Fibroblast of skin of right biceps (primary cell): ENCODE measurements at places on chromosomes 13 and 19.
A peak's percentile ranks its signal among the peaks of the same experiment; 100 is the strongest.

GRCh38 chr13:46796129-46796514 lies 839 bp downstream of the ESD start:
- no peak for DNase-seq

- no peak for DNase-seq
Measured at GRCh38 chr19:40802300-40803169, 3.5 kb downstream of the EGLN2 start.

GRCh38 chr13:100361504-100361903 lies 227.1 kb downstream of the GGACT start:
- DNase-seq: peak; percentile 58

DNA sequence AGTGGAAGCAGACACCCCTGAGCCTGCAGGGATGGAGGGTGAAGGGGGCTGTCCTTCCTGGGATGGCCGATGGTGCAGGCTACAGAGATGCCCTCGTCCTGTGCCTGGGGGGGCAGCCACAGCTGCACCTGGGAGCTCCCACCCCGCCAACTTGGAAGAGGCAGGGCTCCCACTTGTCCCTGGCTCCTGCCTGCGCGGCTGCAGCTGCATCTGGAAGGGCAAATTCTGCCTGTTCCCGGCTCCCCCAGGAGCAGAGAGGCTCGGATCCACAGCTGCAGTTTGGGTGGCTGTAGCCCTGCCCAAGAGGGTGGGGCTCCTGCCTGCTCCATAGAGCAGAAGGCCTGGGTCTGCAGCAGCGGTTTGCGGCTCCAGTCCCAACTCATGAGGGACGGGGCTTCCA lies 2.2 kb downstream of the CEP89 start:
- DNase-seq: no peak

GRCh38 chr13:94433055-94433961 lies 46.2 kb downstream of the DCT start:
- DNase-seq: no peak

GRCh38 chr19:19064098-19064722 lies 416 bp downstream of the SLC25A42 start:
- no peak for DNase-seq

DNA sequence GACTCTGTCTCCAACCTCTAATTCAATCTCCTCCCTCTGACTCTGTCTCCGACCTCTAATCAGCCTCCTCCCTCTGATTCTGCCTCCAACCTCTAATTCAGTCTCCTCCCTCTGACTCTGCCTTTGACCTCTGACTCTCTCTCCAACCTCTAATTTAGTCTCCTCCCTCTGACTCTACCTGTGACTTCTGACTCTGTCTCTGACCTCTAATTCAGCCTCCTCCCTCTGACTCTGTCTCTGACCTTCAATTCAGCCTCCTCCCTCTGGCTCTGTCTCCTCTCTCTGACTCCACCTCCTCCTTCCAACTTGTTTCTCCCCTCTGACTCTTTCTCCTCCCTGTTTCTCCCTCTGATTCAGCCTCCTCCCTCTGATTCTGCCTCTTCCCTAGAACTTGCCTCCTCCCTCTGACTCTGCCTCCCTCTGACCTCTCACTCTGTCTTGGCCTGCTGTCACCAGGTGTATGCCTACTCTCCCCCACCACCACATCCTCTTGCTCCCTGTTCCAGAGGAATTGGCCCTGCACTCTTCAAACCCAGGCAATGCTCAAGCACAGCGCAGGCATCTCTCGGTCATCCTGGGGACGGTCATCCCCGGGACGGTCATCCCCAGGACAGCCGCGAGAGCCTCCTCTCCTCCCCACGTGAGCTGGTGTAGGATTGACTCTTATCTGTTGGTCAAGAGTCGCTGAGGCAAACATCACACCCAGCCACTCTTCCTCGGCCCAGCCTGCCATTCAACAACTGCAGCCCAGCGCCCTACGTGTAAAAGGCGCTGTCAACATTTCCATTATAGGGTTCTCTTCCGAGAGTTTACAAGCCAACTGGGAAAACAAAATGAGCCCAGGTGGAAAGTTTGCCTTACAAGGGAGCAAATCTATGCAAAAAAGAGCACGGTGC lies 60.2 kb downstream of the ZIC5 start:
- no peak for DNase-seq

DNA sequence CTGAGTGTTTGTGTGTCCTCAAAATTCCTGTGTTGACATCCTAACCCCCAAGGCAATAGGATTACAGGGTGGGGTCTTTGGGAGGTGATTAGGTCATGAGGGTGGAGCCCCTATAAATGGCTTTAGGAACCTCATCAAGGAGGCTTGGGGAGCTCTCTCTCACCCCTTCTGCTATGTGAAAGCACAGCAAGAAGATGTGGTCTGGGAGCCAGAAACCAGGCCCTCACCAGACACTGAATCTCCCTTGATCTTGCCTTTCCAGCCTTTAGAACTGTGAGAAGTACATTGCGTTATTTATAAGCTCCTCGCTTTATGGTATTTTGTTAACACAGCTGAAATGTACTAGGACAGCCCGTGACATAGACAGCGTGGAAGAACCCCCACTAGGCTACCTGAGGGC lies 712.0 kb upstream of the SGCG start:
- DNase-seq: no peak

- DNase-seq: peak; percentile 37
Measured at GRCh38 chr19:56566904-56567273, 379 bp upstream of the ZNF470 start.

- DNase-seq: peak; percentile 67
Measured at GRCh38 chr13:44300895-44301638, 72.6 kb upstream of the SERP2 start.

- peak; percentile 66 for DNase-seq
Measured at GRCh38 chr13:19597523-19597922, 35.9 kb upstream of the MPHOSPH8 start.

GRCh38 chr13:79528759-79529191 lies 47.8 kb downstream of the NDFIP2 start:
- DNase-seq: no peak

- peak; percentile 65 for DNase-seq
Measured at GRCh38 chr13:60112771-60113170, 51.0 kb downstream of the DIAPH3 start.

DNA sequence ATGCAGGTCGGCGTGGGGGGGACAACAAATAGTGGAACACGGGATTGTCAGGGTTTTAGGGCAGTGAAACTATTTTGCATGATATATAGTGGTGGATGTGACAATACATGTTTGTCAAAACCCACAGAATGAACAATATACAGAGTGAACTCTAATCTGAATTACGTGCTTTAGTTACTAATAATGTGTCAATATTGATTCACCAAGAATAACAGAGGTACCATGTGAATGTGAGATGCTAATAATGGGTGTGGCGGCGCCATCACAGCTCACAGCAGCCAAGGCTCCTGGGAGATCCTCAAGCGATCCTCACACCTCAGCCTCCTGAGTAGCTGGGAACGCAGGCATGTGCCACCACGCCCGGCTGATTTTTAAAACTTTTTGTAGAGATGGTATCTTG lies 12.9 kb downstream of the ELAVL1 start:
- DNase-seq: no peak

DNA sequence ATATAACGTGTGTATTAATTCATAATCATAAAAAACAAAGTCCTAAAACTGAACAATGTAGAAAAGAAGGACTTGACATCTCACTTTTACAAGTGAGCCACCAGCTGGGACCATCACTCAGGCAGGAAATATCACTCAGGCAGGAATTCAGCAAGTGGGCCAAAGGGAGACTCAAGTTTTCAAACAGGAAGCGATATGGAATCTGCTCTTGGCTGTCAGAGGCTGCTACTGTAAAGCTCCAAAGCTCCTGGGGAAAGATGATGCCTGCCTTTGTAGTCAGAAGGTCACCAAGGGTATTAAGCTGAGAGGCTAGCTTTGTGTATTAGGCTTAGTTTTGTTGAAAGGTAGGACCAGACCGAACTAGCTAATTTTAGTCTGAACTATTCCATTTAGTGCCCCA lies 5.5 kb upstream of the AKAP11 start:
- DNase-seq: peak; percentile 73

- DNase-seq: no peak
Measured at GRCh38 chr19:11232555-11232954, 6.9 kb upstream of the ANGPTL8 start.

DNA sequence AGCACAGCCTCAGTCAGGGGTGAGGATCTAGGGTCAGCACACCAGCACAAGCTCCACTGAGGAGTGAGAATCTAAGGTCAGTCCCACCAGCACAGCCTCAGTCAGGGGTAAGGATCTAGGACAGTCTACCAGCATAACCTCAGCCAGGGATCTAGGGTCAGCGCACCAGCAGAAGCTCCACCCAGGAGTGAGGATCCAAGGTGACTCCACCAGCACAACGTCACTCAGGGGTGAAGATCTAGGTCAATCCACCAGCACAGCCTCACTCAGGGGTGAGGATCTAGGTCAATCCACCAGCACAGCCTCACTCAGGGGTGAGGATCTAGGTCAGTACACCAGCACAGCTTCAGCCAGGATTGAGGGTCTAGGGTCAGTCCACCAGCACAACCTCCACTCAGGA lies 64.5 kb downstream of the RAB20 start:
- no peak for DNase-seq

- DNase-seq: no peak
Measured at GRCh38 chr19:18291019-18291524, 9.7 kb upstream of the JUND start.

DNA sequence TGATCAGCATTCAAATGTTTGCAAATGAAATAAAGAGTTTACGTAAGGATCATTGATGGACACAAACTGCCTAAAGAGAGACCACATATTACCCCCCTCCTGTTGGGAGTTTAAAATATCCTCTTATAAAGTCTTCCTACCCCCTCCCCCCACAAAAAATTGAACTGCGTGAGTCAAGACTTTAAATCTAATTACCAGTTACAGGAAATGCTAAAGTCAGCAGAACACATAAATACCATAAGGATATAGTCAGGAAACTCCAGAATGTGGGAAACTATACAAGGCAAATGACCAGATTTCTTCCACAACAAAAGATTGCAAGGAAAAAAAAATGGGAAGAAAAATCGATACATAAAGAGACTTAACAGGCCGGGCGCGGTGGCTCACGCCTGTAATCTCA lies 44.4 kb upstream of the FARP1 start:
- DNase-seq: peak; percentile 93

- DNase-seq: peak; percentile 69
Measured at GRCh38 chr13:95191821-95192563, 109.3 kb downstream of the ABCC4 start.

DNA sequence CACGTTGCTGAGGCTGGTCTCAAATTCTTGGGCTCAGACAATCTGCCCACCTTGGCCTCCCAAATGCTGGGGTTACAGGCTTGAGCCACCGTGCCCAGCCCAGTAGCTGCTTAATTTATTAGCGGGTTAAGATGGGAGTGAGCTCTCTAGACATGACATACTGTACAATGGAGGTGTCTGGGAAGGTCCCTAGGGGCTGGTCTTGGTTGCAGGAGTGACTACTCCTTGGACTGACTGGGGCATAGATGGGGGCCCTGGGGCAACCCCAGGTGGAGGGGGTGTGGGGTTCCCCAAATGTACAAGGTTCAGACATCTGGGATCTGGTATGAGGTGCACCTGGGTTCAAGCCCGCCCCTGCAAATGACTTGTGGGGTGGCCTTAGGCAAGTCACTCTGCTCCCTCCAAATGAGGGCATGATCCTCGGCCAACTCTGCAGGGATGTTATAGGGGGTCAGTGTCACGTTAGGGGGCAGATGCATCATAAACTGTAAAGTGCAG lies 12.8 kb downstream of the CIB3 start:
- no peak for DNase-seq

- DNase-seq: peak; percentile 10
Measured at GRCh38 chr13:94416454-94417080, 62.9 kb downstream of the DCT start.

DNA sequence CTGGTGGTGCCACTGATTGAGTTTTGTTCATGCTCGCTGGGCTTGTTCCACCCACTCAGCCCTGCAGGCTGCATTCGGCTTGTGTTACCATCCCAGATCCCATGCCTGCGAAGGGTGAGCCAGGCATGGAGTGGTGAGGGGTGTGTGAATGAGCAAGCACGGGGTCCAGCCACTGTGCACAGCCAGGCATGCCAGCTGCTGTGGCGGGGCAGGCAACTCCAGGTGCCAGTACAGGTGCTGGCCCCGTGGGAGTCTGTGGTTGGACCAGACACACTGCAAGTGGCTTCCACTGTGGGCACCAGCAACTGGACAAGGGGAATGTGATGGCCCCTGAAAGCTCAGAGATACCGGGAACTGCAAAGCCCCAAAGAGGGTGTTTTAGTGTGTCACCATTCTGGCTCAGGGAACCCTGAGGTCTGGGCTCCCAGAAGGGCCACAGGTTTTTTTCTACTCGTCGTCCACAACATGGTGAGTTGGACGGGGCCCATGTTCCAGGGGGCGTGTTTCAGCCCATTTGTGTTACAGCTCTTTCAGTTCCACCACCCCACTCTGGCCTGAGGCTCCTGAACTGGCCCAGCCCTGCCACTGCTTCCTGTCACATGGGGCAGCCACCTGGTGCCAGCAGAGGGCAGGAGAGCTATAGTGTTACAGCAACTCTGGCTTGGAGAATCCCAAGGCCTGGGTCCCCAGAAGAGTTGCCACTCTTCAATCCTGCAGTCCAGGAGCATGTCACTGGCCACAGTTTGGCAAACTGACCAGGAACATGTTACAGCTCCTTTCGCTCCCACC lies 217.0 kb upstream of the OBI1 start:
- no peak for DNase-seq

- no peak for DNase-seq
Measured at GRCh38 chr13:111286162-111286561, 34.3 kb upstream of the TEX29 start.

- DNase-seq: no peak
Measured at GRCh38 chr19:43720936-43721335, 5.1 kb downstream of the IRGC start.

DNA sequence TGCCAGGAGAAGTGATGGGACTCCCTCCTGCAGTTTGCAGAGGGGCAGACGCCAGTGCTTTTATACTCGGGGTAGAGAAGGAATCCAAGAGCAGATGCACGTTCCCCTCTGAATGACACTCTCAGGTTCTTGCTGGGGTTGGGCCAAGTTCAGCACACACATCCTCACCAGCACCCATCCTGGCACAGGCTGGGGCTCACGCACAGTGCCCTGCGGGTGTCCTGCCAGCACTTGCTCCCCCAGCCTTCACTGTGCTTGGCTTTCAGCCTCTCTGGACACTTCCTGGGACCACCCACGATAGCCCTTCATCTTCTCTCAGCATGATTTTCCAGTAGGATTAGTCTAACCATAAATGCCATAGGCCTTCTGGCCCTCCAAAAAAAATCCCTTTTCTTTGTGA lies 158.6 kb downstream of the ZNF536 start:
- no peak for DNase-seq
